Smooth muscle cell of the umbilical artery (primary cell): ENCODE measurements at places on chromosomes 1 and 21. TPM values are rescaled to one million over a fixed set of nuclear protein-coding genes. Genes with fewer than 3 reads are reported as not detected.

The TRAF5 gene
- 24.3 and 27.5 TPM in 2 replicates for total RNA-seq

The LORICRIN gene
- not detected in 2 replicates for total RNA-seq

The COG2 gene
- 19.6 and 21.2 TPM in 2 replicates for total RNA-seq

The ZNF683 gene
- not detected in 2 replicates for total RNA-seq

The ALX3 gene
- not detected in 2 replicates for total RNA-seq

The CA6 gene
- total RNA-seq, result not detected in 2 replicates

The OLIG2 gene
- total RNA-seq, result not detected in 2 replicates

The RGSL1 gene
- total RNA-seq, result not detected in 2 replicates

The LINGO4 gene
- not detected in 2 replicates for total RNA-seq

The KRTAP11-1 gene
- total RNA-seq, result not detected in 2 replicates

The CXADR gene
- total RNA-seq, result 1.8 and 2.0 TPM in 2 replicates

The C1orf87 gene
- total RNA-seq, result not detected in 2 replicates

The FCAMR gene
- total RNA-seq, result not detected in 2 replicates

The SYCP1 gene
- not detected in 2 replicates for total RNA-seq

The AGPAT3 gene
- total RNA-seq, result 51.4 and 130 TPM in 2 replicates

The UQCRHL gene
- total RNA-seq, result 1.0 and 2.1 TPM in 2 replicates

The LMNA gene
- total RNA-seq, result 365 and 755 TPM in 2 replicates

The TAS1R1 gene
- not detected in 2 replicates for total RNA-seq

The GPR161 gene
- 17.5 and 29.0 TPM in 2 replicates for total RNA-seq

The C1QC gene
- total RNA-seq, result not detected in 2 replicates

The F5 gene
- under 0.01 and 0.09 TPM in 2 replicates for total RNA-seq

The BGLAP gene
- total RNA-seq, result 0.59 TPM in 1 of 2 replicates, not detected in the other

The TPTE gene
- total RNA-seq, result not detected in 2 replicates

The RNU5D-1 gene
- total RNA-seq, result not detected in 2 replicates

The BCL2L15 gene
- total RNA-seq, result under 0.01 and 0.18 TPM in 2 replicates

The MCOLN2 gene
- total RNA-seq, result 0.30 and 1.9 TPM in 2 replicates

The AGT gene
- total RNA-seq, result 0.09 TPM in 1 of 2 replicates, not detected in the other

The TTC13 gene
- total RNA-seq, result 20.8 and 30.6 TPM in 2 replicates

The TMEM39B gene
- 3.6 and 6.0 TPM in 2 replicates for total RNA-seq

The KIF14 gene
- total RNA-seq, result 0.89 and 8.8 TPM in 2 replicates

The GREM2 gene
- 0.59 TPM in 1 of 2 replicates, not detected in the other for total RNA-seq

The LCE1A gene
- not detected in 2 replicates for total RNA-seq

The ZSCAN20 gene
- total RNA-seq, result 13.3 and 15.1 TPM in 2 replicates

The DAB1 gene
- total RNA-seq, result under 0.01 TPM in 2 replicates

The SLC9C2 gene
- total RNA-seq, result 0.30 and 0.46 TPM in 2 replicates
